ENCODE measurements at places on chromosomes 13 and 19.

DNA sequence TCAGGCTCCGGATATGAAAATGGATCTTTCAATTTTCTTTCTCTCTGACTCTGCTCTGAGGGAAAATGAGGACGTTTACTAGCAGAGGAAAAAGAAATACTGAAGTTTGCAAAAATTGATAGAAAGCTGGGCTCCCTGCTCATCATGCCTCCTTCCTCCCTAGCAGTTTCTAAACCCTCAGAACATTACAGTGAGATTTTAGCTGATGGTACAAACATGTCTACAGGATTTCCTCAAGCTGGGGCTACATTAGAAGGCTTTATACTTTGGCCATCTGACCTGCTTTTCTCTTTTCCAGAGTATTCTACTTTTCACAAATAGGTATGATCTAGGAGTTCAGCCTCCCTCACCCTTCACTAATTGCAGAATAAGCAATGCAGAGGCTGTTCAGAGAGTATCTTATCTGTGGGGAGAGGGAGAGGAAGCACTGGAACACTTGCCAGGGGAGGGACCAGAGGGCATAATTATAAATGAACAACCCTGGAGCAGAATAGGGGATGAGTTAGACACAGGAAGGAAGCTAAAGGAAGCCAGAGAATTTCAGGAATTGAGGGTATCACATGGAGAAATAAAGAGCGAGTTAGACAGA is 30.0 kb downstream of the CEACAM1 start:
- DNase-seq = no peak

- DNase-seq = no peak
Observed at GRCh38 chr19:51392701-51393100, 2.3 kb upstream of the C19orf84 start.

- no peak for DNase-seq
Observed at GRCh38 chr13:43102304-43102703, 78.9 kb downstream of the DNAJC15 start.

DNA sequence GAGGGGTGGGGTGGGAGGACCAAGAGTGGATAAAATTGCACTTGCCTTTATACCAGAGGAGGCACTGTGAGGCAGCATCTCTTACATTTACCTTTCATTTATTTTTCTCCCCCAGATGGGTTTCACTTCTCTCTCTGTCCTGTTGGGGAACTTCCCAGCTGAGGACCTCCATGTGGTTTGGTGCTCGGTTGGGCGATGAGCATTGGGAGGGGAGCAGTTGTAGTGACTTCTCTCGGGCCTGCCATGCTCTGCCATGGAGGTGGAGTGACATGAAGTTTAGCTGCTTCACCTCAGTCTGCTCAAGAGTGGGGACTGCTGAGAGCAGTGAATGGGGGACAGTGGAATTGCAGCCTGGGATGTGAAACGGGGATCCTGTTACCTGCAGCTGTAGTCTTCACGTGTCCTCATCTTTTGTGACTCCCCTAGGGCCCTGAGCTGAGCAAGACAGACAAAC is 23.1 kb upstream of the CXCL17 start:
- DNase-seq = no peak

DNA sequence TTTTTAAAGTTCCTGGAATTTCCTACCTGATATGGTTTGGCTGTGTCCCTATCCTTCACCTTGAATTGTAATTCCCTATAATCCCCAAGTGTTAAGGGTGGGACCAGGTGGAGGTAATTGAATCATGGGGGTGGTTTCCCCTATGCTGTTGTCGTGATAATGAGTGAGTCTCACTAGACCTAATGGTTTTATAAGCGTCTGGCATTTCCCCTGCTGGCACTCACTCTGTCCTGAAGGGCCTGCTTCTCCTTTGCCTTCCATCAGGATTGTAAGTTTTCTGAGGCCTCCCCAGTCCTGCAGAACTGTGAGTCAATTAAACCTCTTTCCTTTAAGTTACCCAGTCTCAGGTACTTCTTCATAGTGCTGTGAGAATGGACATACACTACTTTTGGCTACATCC is 298.7 kb downstream of the HS6ST3 start:
- DNase-seq = no peak

- DNase-seq = no peak
Observed at GRCh38 chr19:45250216-45250831, 747 bp upstream of the MARK4 start.

DNA sequence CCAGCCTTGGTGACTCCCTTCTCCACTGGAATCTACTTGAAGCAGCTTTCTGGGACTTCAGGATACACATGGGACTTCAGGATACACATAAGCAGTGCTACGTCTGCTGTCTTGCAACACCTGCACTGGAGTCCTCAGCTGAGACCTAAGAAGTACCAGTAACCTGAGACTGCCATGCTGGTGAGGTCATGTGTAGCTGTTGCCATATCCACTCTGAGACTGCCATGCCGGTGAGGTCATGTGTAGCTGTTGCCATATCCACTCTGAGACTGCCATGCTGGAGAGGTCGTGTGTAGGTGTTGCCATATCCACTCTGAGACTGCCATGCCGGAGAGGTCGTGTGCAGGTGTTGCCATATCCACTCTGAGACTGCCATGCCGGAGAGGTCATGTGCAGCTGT is 937.9 kb downstream of the EFNB2 start:
- no peak for DNase-seq

- no peak for DNase-seq
Observed at GRCh38 chr13:26021956-26022355, 29.9 kb downstream of the SHISA2 start.

GRCh38 chr19:42497492-42498168 is 30.7 kb downstream of the CEACAM1 start:
- no peak for DNase-seq

GRCh38 chr13:73449252-73449651 is 390.4 kb downstream of the KLF5 start:
- no peak for DNase-seq

GRCh38 chr13:33210090-33210489 is 75.5 kb downstream of the STARD13 start:
- DNase-seq = no peak

DNA sequence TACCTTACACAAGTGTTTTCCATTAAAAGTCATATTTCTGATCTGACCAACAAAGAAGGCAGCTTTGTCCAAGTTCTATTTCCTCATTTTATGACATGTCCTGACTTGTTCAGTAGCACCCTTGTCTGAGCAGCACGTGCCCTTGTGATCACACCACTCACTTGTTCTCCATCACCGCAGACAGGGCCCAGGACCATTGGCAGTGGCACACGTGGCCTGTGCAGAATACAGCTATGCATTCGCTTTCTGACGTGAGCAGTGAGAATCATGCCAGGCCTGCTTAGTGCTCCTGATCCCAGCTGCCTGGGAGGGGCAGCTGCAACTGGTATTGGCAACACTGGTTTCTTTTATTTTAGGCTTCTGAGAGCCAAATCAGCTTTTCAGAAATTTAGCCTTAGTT is 134.2 kb downstream of the FRY start:
- DNase-seq = no peak

GRCh38 chr13:20332361-20333096 is 100.4 kb upstream of the GJB6 start:
- no peak for DNase-seq

- no peak for DNase-seq
Observed at GRCh38 chr13:105297839-105298238, 1237.6 kb downstream of the EFNB2 start.

DNA sequence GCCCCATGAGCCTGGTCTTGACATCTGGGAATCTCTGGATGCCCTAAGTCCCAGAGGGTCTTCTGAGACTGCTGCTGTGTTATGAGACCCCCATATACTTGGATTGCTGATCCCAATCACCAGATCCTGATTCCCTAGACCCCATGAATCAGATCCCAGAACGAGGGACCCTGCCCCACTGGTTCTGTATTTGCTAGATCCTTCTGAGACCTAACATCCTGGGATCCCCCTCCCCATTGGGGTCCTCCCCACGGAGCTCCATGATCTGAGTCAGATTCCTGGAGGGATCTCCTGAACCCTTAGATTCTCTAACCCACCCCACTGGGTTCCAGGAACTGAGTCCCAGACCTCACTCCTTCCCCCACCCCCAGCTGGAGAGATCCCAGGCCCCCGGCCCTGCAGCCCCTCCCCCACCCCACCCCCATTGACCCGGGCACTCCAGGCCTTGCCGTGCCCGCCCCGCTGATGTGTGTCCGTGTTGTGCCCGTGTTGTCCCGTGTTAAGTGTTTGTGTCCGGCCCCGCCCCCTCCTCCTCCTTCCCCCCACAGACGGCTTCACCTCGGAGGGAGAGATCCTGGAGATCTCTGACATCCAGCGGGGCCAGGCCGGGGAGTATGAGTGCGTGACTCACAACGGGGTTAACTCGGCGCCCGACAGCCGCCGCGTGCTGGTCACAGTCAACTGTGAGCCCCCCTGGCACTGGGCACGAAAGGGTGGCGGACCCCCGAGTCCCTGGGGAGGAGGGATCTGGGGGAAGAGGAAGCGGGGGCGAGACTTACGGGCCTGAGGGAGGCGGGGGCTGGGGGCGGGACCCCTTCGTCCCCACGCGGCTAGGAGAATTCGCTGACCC is 15.0 kb downstream of the IGLON5 start:
- DNase-seq = no peak

DNA sequence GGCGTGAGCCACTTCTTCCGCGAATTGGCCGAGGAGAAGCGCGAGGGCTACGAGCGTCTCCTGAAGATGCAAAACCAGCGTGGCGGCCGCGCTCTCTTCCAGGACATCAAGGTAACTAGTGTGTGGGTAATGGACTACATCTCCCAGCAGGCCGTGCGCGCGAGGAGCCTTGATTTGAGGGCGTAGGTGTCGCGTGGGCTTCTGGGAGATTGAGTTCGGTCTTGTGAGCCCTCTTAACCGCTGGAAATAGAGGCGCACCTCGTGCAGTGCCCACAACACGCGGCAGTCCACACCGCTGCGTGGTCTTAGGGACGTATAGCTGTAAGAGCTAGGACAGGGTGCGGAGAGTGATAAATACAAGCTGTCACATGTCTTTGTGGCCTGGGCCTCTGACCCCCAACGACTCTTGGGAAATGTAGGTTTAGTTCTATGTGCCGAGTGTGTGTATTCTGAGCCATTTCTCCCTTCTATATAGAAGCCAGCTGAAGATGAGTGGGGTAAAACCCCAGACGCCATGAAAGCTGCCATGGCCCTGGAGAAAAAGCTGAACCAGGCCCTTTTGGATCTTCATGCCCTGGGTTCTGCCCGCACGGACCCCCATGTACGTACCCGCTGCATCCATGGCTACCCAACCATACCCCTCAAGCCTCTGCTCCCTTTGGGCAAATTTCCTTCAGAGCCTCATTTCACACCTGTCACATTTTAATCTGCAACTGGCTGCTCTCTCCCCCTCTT is 864 bp downstream of the FTL start:
- no peak for DNase-seq

DNA sequence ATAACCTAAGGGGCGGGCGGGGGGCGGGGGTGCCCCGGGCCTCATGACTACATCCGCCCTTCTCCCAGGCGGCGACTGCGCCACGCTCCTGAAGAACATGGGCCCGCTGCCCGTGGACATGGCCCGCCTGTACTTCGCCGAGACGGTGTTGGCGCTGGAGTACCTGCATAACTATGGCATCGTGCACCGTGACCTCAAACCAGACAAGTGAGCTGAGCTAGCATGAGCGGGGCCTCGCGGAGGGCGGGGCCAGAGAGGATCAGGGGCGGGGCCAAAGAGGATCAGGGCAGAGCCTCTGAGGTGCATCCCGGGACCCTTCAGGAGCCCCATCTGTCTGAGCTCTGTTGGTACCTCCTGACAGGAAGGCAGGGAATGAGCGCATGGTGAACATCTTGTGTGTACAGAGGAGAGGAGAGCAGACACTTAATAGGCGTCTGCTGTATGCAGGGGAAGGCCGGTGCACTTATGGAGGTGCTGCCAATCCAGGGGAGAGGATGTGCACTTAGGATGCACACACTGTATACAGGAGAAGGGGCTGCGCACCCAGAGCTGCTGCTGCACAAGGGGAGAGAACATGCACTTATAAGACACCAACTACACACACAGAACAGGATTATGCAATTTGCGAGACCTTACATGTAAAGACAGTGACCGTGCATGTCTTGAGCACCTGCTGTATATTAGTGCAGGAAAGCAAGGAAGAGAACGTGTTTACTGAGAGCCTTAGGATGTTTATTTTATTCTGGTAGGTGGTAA is 20.9 kb upstream of the PIK3R2 start:
- DNase-seq = no peak

- no peak for DNase-seq
Observed at GRCh38 chr19:28864024-28864503, 348.9 kb downstream of the UQCRFS1 start.

DNA sequence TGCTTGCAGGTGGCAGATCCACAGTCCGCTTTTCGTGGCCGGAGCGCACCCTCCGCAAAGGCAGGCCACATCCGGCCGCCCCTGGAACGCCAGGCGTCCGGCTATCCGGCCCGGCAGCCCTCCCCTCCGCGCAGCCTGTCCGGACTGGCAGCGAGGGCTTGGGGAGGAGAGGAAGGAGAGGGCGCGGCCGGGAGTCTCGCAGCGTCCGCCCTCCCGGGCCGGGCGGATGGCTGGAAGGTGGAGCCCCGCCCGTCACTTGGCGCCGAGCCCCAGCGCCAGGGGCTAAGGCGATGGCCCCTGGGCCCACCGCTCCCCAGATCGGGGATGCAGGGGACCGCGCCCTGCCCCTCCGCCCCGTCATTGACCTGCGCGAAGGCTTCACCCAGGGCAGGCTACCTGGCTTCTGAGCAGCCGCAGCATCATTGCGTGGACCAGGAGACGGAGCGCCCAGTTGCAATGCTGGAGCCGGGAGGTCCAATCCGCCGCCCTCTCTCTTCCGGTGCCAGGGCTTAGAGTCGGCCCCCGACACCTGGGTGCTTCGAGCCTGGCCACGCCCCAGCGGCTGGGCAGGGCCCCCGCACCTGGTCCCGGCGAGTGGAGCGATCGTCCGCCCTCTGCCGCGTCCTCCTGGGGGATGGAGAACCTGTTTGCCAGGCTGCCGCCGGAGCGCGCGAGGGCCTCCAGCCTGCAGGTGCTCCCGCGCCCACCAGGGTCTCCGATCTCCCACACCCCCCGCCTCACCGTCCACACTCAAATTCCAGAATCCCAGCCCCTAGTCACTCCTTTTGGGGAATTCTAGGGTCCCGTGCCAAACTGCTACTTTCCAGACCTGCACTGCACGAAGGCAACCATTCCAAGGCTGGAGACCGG is at the start of gene FUT1:
TSS of gene FUT1 (minus strand) at position 146 of the 870 bp plus-strand sequence. CDS start 1,360 bp downstream, outside the sequence.
- DNase-seq = peak; percentile 71

GRCh38 chr19:2588081-2588777 is 112.3 kb downstream of the GADD45B start:
- no peak for DNase-seq

DNA sequence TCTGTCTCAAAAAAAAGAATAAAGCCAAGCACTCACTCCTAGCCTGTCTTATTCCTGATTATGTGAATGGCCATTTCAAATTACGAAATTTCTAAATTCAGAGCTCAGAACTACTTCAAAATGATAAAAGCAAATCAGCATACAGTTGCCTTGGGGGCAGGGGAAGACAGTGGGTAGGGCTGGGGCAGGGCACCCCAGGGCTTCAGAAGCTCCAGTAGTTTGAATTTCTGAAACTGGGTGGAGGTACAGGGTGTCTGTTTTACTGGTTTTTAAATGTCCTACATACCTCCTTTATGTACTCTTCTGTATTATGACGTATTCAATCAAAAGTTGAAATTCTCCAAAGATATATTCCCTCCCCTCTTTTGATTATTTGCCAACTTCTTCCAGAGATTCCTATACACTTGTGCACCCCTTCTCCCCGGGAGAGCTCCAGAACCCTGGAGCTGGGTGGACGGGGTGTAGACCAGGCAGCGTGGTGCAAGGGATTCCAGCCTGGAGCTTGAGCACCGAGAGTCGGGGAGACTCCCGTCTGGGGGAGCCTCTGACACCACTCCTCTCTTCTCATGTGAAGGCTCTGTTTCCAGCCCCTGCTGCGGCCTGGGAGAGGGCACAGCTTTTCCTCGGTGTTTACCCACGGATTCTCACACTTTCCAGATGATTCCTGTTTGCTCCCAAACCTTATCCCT is 84.7 kb upstream of the GPR183 start:
- no peak for DNase-seq
